ENCODE measurements at places on chromosomes 12 and 14.

DNA sequence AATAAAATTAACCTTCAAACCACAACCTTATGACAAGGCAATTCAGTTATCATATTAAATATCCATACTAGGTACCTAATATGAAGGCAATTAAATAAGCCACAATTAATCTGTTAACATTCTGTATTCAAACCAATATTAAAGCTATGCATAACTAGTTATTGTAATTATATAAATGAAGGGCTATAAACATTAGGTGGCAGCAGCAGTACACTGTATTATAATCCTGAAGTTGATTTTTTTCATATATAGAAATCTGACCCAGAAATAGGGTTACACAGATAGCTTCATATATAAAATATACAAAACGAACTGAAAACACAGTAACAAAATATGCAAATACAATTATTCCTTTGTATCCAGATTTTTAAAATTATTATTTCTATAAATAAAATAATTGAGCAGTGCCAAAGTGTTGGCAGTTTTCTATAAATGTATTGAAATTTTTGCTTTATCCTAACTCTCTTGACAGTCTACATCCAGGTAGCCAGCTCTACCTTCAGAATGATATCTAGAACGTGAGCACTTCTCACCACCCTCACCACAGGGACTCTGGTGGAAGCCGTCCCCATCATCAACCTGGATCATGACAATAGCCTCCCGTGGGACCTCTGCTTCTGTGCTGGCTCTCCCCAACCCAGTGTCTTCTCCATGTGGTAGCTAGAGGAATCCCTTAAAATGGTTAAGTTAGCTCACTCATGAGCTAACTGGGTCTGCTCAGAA, 136.2 kb downstream of the MED13L start:
- no peak for DNase-seq

GRCh38 chr12:53218551-53219291, 11.7 kb upstream of the ITGB7 start:
- no peak for DNase-seq

DNA sequence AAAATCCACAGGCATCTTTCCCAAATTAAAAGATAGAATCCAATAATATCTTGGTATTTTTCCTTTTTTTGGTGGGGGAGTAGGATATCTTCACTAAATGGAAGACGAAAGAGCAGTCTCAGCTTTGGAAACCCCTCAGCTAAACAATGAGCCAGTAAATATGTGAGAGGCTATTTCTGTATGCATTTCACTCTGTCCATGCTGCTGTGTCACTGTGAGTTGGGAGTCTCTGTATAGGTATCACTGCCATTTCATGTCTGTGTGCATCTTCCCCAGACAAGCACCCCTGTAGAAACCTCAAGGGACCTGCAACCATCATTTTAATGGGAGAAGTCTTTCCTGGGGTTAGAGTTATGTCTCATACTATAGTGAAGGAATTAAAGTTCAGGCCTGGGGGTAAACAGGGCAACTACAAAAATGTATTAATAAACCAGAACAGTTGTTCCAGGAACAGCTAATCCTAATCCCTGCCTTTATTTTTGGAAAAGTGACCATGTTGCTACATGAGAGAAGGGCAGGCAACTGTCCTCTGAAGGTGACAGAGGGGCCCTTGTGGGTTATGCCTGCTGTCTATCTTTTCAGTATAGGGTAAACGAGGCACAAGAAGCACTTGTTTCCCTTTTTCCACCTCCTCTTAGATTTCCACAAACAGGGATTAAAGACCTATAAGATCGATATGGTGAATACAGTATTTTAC, 11.3 kb upstream of the STAC3 start:
- DNase-seq, result no peak

DNA sequence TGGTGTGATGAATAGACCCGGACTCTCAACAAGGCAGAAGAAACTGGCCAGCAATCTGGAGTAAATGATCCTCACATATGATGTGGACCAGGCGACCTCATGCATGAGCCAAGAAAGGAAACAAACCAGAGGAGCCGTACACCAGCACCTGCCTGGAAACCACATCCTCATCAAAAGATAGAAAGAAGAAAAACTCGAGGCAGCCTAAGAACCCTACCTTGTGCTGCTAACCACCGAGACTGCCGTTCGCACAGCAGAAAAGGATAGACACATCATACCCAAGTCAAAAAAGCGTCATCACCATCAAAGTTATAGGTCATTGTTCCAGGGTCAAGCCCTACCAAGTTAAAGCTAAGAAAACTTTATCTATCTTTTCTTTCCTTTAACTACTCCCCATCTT, 66.7 kb downstream of the RESF1 start:
- DNase-seq, result no peak

- DNase-seq, result no peak
Observed at GRCh38 chr14:74414403-74415114, 11.5 kb downstream of the SYNDIG1L start.

GRCh38 chr12:119857041-119857591, 20.0 kb downstream of the CIT start:
- DNase-seq, result no peak

DNA sequence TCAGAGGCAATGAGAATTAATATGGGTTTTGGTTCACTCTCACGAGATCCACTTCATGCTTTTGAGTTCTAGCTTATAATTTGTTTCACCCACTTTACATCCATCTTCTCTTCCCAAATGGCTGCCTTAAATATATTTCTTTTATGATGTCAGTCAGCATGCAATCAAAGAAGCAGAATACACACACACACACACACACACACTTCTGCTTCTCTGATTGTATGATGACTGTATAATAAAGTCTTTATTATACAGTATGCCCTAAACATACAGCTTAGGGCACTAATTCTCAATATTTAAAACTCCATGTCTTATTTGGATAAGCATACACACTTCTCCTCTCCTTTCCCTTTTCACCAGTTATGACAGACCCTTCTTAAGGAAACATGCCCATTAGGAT, 6.7 kb upstream of the ETV6 start:
- DNase-seq, result no peak

DNA sequence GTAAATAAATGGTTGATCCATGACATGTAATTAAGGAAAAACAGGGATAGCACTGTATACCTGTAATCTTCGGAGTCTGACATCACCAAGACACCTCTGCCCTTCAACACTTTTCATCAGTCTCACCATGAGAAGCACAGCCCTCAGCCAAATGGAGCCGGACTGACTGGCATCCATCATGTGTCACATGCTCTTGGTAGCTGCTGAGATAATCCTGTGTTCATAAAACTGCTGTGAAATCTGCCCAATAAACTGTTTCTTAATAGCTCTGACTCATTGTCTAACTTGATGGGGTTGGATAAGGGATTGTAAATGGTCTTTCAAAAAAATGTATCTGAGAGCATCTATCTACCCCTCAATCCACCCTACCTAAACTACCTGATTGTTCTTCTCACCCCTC, 33.6 kb downstream of the KCNH5 start:
- DNase-seq, result no peak
